ENCODE measurements at places on chromosomes 4 and X.

DNA sequence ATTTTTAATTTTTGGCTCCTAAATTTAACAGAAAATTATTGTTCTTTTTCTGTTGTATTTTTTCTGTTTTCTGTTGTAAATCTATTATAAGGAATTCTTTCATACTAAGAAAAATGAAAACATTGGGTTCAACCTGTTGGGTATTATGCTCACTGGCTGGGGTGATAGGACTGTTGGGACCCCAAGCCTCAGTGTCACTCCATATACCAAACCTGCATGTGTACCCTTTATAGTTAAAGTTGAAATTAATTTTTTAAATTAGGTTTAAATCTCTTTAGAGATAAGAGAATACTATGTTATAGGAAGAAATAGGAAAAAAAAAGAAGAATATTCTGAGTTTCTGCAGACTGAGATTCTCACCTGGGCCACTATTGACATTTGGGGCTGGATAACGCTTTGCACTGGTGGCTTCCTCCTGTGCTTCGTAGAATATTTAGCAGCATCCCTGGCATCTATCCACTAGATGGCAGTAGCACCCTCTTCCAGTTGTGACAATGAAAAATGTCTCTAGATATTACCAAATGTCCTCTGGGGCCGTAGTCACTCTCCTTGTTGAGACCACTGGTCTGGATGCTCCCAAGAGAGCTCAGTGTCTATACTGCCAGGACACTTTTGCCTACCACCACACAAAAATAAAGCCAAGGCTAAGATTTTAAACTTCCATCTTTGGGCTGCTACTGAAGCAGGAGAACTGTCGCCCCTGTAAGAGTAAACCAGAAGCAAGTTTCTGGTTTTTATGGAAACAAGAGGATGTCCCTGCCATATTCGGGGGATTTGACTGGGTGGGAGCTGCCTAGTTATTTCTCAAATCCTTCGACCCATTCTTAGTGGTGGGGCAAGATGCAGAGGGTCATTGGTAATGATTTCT is 22.4 kb upstream of the CLTRN start:
- no peak for DNase-seq

- DNase-seq: no peak
Measured at GRCh38 chr4:131450572-131451209, 1698.4 kb upstream of the PCDH10 start.

DNA sequence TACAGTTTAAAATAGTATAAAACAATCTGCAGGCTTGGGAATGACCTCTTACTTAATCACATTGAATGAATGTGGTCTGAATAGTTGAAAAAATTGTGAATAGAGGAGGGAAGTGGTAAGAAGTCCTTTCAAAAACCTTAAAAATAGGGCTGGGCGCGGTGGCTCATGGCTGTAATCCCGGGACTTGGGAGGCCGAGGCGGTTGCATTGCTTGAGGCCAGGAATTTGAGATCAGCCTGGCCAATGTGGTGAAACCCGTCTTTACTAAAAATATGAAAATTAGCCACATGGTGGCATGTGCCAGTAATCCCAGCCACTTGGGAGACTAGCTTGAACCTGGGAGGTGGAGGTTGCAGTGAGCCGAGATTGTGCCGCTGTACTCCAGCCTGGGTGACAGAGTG is 36.5 kb downstream of the HERC3 start:
- no peak for DNase-seq

DNA sequence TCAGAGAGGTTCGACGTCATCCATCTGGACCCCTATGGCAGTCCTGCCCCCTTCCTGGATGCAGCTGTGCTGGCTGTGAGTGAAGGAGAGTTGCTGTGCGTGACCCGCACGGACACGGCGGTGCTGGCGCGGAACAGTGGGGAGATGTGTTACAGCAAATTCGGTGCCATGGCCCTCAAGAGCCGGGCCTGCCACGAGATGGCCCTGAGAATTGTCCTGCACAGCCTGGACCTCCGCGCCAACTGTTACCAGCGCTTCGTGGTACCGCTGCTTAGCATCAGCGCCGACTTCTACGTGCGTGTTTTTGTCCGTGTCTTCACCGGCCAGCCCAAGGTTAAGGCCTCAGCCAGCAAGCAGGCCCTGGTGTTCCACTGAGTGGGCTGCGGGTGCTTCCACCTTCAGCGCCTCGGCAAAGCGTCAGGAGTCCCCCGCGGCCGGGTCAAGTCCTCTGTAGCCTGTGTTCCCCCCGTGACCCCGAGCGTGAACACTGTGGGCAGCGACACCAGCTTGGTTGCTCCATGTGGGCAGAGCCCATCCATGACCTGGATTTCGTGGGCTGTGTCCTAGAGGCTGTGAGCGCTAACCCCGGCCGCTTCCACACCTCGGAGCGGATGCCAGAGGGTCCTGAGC is 186.7 kb upstream of the SLITRK2 start:
- DNase-seq: no peak

DNA sequence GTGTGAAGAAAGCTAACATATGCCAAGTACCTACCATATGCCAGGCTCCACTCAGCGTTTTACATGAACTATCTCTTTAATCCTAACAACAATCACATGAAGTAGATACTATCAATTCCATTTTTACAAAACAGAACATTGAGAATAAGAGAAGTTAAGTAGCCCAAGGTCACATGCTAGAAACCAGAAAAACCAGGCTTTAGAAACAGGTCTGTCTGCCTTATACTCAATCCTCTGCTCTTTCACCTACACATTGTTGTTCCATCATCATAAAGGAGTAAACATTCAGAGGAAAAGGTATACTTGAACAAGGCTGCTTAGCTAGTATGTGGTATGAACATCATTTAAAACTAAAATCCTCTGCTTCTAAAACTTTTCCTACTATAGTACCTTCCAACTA is 42.1 kb downstream of the WDFY3 start:
- DNase-seq: no peak
